Hematopoietic multipotent progenitor cell treated with erythropoietin and hydrocortisone succinate and interleukin-3 and kit ligand, for 15 days (in vitro differentiated cells): ENCODE measurements at places on chromosomes 2 and 18.

DNA sequence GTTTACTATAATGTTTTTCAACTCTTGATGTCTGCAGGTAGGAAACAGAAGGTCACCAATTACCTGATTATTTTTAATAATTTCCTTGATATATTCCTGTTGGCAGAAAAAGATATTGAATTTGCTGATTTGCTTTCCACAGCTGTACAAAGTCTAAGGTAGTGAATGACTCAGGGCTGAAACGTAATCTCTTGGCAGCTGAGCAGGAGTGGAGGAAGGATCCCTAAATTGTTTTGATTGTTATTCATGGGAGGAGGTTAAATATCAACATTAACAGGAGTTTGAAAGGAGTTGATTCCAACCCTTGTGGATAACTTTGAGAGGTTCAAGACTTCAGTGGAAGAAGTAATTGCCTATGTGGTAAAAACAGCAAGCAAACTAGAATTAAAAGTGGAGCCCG, 345.2 kb upstream of the SLC8A1 start:
- no peak for DNase-seq

DNA sequence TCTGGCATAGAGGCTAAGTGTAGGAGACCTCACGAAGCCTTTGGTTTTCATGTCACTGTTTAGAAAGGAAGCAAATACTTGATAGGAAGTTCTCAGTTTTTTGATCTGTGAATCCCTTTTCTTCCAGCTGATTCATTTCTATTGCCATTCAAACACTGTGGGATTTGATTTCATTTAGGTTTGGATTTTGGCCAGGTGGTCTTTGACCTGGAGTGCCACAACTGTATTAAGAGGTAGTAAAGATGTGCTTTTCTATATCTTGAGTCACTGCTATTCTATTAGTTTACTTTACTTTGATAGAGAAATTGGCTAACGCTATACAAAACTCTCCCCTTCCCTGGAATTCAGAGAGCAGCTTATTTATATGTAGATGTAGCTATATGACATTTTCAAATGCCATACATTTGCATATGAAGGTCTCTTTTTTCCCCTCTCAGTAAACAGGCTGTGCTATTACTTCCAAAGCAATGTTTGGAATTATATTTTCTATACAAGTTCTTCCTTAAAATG, 132.4 kb upstream of the CAVIN2 start:
- DNase-seq, result no peak

- peak; percentile 34 for DNase-seq
Observed at GRCh38 chr2:159086342-159086741, 117.9 kb downstream of the TANC1 start.

DNA sequence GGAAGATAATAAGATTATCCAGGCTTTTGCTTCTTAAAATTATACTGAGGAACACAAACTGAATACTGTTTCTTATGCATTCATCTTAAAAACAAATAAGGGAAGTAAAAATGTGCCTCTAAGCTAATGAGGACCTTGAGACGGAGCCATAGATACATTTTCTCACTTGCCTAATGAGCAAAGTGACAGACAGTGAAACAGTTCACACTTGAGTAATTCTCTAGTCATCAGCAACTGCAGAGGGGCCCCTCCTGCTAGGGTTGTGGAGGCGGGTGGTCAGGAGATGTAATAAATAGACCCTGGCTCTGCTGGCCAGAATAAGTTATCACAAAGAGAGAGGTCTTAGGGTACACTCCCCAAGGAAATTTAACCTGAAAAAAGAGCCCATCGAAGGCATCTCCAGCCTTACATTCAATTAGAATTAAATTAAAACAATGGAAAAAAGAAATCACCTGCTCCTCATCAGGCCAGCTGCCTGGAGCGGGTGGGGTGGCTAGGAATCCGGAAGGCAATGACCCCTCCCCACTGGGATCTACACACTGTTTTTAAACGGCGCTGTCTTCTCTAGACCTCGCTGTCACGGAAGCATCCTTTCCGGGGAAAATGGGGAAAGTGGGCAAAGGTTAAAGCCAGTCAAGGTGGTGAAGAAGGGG, 32.6 kb upstream of the INSIG2 start:
- no peak for DNase-seq

- DNase-seq, result no peak
Observed at GRCh38 chr18:40133253-40133652, 1821.8 kb upstream of the PIK3C3 start.

DNA sequence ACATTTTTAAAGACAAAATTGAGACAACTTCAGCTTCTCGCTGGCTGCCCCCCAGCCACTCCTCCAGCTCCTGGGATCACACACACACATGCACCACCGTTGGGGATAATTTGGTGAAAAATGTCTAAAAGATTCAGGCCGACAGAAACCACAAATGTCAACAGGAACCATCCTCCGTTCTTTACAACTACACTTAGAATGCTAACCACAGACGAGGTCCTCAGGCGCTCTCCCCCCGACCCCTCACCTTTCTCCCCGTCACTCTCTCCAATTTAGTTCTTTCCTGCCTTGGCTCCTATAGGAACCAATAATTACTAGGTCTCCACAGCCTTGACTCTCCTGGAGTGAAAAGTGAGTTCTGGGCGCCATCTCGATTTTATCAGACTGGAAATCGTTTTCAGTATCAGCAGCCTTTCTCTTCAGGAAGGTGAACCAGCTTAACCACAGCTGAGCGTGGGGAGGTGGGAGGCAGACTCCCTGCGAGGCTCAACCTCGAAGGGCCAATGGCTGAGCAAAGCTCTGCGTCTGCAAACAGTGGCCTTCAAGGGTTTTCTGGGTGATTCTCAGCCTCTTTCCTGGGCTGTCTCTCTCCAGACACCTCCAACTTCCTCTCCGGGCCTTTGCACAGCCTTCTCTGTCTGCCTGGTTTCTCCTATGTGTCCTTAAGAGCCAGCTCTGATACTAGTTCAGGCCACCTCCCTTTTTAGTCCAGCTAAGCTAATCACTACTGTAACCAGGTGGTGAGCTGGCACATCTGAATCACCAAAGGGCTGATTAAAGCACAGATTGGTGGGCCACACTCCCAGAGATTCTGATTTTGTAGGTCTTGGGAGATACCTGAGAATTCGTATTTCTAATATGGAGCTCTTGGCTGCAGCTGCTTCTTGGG, 115.7 kb upstream of the COPS8 start:
- DNase-seq, result no peak

DNA sequence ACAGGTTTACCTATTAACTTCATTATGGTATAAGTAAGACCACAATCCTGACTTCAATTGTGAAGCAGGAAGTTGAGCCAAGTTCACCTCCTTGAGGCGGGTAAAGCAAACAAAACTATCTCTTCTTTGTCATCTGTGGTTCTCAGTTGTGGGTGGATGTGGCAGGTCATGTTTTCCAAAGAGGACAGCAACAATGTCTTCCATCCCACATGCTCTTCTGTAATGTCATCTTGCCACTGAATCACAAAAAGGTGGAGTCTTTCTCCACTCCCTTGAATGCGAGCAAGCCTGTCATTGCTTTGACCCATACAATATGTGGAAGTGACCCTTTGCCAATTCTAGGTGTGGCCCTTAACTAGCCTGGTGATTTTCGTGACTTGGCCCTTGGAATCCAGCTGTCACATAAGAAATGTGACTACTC, 98.7 kb downstream of the GRB14 start:
- no peak for DNase-seq

GRCh38 chr2:134149904-134150303, 104.0 kb upstream of the MGAT5 start:
- DNase-seq, result no peak

DNA sequence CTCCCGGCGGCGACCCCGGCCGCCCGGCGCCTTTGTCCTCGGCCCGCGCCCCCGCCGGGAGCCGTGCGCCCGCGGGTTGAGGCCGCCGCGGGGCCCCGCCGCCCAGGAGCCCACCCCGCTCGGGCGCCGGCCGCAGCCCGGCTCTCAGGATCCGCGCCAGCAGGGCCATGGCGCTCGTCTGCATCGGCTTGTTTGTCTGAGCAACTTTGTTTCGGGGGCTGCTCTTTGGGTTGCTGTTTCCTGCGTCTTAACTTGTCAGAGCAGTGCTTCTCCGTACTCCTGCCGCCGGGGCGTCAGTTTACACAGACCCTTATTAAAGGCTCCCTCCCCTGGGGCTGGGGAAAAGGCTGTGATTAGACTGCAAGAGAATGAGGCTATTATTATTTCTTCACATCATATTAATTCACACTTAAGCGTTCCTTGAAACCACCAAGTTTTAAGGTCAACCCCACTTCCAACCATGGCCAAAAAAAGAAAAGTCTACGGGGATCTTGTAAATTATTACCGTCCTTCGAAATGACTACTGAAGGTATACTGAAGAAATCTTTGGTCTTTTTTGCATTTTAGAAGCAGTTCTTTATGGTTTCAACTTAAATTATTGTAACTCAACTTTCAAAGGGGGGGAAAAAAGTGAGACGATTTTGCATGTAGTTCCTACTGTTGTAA, at the start of gene CYP27C1:
TSS of gene CYP27C1 (minus strand) at position 198 of the 666 bp plus-strand sequence. CDS start at position 169, 29 bp downstream.
- DNase-seq, result no peak

DNA sequence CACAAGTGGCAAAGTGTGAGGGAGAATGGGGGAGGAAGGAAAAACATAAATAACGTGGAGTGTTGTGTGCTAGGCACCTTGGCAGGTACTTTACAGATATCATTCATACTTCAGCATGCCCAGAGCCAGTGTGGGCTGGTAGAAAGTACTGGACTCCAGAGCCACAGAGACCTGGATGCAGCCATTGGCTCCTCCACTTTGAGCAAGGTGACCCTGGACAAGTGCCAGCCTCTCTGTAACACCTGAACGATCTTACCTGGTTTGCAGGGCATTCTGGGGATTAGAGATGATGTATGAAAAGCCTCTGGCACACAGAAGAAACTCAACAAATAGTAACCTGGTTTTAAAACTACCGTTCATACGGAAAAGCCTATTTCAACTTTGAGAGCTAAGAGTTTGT, 6.3 kb downstream of the LOXHD1 start:
- no peak for DNase-seq

- DNase-seq, result no peak
Observed at GRCh38 chr2:120541553-120541932, 194.1 kb upstream of the GLI2 start.

GRCh38 chr2:177545143-177545542, 152.6 kb downstream of the AGPS start:
- DNase-seq, result no peak

- DNase-seq, result peak; percentile 53
Observed at GRCh38 chr2:206693399-206694137, 24.6 kb downstream of the DYTN start.

DNA sequence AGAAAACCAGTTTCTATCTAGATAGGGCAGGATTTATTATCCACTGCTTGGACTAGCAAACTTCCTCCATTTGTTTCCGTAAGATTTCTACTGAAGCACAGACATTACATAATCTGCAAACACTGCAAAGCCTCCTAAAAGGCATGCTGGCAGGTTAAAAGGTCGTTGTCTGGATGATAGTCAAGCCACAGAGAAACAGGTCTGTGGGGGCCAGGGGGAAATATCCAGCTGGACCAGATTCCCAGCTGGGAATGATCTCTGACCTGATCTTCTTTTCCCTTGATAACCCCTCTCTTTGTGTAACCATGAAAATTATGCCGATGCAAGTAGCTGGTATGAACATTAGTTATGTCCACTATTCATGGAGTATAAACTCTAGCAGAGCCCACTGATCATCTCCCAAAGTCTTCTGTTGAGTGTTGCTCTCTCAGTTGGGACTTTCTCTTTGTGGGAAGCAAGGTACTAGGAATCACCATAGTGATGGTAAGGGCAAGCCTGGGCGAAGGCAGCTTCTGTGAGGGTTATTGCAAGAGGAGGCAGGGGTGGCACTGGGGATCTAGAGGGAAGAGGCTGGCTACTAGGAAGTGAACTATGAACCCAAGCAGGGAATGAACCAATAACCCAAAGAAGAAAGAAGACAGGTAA, 61.3 kb downstream of the GDF7 start:
- DNase-seq, result no peak

DNA sequence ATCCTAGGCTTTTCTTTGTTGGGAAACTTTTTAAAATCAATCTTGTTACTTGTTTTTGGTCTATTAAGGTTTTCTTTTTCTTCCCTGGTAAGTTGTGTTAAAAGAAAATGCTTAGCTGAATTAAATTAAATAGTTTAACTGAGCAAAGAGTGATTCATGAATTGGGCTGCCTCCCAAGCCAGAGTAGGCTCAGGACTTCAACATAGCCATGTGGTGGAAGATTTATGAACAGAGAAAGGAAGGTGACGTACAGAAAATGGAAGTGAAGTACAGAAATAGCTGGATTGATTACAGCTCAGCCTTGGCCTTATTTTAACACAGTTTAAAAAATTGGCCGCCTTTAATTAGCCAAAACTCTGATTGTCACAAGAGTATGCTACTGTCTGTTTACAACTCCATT, 27.9 kb upstream of the GALNT5 start:
- no peak for DNase-seq

- no peak for DNase-seq
Observed at GRCh38 chr2:200089040-200089755, 133.8 kb downstream of the MAIP1 start.

DNA sequence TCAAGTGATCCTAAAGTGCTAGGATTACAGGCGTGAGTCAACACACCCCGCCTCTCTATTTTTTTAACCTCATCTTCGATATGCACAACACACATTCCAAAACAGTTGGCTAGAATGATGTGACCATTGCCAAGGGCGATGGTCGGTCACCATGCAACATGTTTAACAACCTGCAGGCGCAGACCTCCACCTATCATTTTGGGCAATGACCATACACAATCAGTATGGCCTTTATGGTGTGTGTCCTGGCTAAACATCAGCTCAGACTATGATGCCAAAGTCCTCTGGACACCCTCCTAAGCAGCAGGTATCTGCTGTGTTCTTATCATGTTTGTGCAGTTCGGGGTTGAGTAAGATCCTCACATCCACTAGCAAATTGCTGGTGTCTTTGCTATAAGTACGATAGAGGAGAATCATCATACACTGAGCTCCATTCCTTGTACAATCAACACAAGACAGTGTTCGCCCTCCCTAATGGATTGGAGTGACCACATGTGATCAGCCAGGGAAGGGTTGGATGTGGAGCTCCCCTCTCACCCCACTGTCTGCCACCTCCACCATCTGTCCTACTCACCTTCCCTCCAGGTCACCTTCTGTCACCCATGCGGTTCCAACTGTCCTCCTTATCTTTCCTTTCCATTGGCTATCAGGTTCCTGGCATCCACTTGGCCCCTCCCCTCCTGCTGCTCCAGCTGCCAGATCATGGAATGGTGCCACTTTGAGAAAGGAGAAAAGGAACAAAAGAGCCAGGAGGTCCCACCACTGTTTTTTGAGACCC, 7.9 kb upstream of the RNF152 start:
- no peak for DNase-seq

- DNase-seq, result no peak
Observed at GRCh38 chr2:43132683-43133301, 93.6 kb downstream of the ZFP36L2 start.
